Stimulated activated CD8-positive, alpha-beta memory T cell treated with anti-CD3 and anti-CD28 coated beads, Interleukin-15, amount 100 ng/mL, for 48 hours (primary cell): ENCODE measurements at places on chromosomes 16 and 17.

- DNase-seq, result no peak
Measured at GRCh38 chr17:79951361-79952264, 84.1 kb downstream of the TBC1D16 start.

DNA sequence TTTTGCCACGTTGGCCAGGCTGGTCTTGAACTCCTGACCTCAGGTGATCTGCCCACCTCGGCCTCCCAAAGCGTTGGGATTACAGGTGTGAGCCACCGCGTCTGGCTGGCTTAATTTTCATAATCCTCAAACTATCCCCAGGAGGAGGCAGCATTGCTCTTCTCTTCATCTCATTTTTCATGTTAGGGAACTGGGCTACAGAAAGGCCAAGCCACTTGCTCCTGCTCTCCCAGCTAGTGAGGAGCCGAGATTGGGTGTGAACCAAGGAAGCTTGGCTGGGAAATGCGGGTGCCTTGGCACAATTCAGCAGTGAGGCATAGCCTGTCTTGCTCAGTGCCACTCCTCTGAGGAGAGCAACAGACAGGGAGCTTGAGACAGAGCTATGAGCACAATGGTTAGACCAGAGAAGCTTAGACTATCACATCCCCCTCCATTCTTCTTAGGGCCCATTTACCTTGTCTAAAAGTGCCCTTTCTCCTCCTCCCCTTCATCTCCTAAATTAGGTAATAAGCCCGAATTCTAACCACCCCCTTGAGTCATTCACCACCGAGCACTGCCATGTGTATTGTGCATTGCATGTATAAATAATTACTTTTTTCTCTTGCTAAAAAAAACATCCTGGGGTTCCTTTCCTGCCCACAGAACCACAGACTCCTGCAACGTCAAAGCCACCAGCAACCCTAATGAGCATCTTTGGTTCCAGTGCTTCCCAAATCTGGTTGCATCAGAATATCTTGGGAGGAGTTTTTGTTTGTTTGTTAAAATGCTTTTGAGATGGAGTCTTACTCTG is 20.0 kb upstream of the KIF19 start:
- no peak for DNase-seq

- DNase-seq, result no peak
Measured at GRCh38 chr17:73267648-73268537, 6.2 kb upstream of the CPSF4L start.

GRCh38 chr17:41684035-41684434 is 4.7 kb upstream of the EIF1 start:
- DNase-seq, result no peak

- DNase-seq, result no peak
Measured at GRCh38 chr17:29177871-29178749, 2.1 kb downstream of the MYO18A start.

- DNase-seq, result peak; percentile 26
Measured at GRCh38 chr16:58501242-58502131, 1.5 kb downstream of the NDRG4 start.

DNA sequence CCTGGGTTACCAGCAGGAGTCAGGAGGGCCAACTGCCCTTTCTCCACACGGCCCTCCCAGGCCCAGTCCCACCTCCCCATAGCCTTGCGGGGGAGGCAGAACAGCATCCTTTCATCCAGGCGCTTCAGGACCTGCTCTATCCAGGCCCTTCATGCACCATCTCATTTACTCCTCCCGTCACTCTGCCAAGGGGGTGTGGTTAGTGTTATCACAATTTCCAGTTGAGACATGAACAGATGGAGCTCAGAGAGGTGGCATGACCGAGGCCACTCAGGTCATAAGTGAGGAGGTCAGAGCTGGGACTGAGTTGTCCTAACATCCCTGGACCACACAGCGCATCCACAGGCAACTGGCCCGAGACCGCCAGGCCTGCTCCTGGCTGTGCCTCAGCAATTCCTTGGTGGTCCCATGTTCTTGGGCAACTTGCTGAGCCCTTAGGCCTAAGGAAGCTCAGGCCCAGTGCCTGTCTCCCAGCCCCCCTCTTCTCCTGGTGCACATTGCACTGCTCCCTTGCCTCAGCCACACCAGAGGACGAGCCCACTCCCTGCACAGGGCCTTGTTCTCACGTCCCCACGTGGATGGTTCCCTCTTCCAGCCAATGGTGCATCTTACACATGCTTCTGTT is 23.8 kb downstream of the C17orf100 start:
- DNase-seq, result no peak

- no peak for DNase-seq
Measured at GRCh38 chr16:64162613-64163375, 959.1 kb downstream of the CDH11 start.

GRCh38 chr16:79715061-79715460 is 114.5 kb upstream of the MAF start:
- DNase-seq, result no peak

- DNase-seq, result no peak
Measured at GRCh38 chr17:40720899-40721298, 17.3 kb upstream of the KRT24 start.

DNA sequence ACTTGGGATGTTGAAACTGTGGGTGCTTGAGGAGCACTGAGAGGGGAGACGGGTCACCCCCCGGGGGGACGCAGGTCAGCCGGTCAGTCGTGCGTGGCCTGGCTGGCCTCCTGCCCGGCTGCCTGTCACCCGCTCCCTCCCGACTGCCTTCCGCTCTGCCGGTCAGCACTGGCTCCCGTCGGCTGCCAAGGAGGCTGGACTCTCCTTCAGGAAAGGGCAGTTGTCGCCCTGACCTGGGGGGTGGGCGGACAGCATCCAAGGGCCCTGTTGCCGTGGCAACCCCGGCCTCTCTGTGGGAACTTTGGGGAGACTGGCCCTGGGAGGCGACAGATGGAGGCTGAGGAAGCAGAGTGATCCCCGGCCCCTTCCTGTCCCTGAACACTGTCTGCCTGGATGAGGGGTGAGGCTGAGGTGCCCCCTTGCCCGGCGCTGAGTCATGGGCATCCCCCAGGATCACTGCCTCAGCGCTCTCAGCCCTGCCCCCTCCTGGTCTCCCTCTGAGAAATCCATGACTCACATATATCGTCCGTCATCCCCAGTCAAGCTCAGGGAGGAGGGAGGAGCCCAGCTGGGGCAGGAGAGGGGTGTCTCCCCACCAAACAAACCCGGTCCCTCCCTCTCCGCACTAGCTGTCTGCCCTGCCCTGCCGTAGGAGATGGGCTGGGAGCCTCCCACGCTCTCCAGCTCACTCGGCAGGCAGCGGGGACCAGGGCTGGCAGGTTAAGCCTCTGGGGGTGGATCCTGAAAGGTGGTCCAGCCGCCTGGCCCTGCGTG is at the start of gene ADGRG1:
Gene ADGRG1, plus strand, starts transcription at position 623 of the 774 bp plus-strand sequence. CDS start 21,658 bp downstream, outside the sequence.
- DNase-seq, result peak; percentile 63

GRCh38 chr17:56604691-56605290 is 11.3 kb downstream of the NOG start:
- no peak for DNase-seq

DNA sequence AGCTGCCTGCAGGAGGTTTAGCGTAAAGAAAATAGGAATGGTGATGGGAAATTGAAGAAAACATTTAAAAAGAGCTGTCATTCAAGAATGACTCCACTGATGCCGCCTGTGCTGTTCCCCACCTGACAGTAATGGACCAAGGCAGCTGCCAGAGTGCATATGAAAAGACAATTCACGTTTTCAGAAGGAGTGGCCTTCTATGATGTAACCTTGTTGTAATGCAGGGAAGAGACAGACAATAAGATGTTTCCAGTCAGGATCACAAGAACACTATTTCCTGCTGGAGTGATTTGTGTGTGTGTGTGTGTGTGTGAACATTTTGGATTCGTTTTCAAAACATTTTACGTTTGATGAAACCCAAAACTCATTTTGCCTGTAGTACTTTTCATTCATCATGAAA is 203.7 kb downstream of the LGALS9B start:
- no peak for DNase-seq

DNA sequence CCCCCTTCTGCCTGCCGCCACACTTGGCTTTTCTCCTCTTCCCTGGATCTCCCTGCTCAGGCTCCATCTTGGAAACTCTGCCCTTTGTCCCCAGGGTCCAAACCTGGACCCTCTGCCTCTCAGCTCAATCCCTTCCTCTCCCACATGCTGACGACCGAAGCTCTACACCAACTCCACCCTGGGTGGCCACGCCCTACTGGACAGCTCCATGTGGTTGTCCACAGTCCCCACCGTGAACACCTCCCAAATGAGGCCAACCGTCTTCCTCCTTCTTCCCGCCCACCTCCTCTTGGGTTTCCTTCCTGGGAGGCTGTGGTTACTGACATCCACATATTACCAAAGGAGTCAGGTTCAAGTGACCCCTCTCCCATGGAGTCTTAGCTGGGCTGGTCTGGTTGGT is 22.6 kb upstream of the MLKL start:
- no peak for DNase-seq

GRCh38 chr16:49560004-49560830 is 186.6 kb downstream of the C16orf78 start:
- DNase-seq, result no peak

DNA sequence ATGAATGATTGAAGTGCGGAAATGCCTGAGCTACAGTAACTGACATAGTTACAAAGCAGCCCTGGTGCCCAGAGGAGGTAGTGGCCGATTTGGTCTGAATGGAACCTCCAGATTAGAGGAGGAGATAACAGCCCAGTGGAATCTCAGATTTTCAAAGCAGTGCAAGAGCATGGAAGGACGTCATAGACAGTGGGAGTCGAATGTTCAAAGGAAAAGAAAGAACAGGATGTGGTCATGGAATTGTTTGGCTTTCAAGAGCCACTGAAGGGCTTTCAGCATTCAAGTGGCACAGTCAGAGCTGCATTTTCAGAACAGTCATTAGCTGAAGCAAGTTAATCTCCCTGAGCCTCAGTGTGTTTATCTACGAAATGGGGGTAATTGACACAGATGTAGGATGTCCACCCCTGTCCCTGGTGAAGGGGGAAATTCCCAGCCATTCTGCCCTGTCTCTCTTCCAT is 104.6 kb upstream of the CACNG3 start:
- no peak for DNase-seq

DNA sequence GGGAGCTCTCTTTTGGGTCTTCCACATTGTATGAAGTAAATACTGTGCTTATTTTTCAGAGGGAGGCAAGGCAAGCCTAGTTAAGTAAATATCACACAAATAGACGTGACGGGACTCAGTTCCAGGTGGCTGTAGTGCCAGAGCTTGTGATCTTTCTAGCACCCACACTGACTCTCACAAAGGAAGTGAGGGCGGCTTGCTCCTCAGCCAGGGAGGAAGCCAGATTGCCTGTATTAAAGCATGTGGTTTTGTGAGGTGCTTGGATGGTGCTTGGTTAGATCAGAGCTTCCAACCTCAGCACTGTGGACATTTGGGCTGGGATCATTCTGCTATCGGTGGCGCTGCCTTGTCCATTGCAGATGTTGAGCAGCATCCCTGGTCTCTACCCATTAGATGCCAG is 80.1 kb downstream of the VAT1L start:
- DNase-seq, result no peak

DNA sequence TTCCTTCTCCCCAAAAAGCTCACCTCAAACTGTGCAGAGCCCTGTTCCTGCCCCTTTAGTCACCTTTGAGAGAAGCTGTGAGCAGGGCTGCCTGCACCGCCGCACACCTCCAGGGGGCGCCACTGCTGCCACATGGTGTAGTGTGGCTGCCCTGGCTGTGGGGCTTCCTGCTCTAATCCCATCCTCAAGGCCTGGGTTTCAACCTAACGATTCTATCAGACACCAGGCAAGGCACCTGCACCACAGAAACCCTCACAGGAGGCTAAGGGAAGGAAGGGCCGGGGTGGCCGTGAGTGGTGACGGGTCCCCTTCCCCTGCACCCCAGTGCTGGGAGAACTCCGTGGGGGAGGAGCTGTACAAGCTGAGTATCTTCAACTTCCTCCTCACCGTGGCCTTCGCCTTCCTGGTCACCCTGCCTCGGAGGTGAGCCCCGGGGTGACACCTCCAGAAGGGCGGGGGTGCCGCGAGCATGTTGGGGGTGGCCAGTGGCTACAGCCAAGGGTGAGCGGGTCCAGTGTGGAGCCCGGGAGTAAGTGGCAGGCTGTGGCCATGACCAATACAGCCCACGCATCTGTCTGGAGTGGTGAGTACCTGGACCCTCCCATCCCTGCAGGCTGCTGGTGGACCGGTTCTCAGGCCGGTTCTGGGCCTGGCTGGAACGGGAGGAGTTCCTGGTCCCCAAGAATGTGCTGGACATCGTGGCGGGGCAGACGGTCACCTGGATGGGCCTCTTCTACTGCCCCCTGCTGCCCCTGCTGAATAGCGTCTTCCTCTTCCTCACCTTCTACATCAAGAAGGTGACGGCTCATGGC is 7.0 kb downstream of the TMC8 start:
- no peak for DNase-seq

DNA sequence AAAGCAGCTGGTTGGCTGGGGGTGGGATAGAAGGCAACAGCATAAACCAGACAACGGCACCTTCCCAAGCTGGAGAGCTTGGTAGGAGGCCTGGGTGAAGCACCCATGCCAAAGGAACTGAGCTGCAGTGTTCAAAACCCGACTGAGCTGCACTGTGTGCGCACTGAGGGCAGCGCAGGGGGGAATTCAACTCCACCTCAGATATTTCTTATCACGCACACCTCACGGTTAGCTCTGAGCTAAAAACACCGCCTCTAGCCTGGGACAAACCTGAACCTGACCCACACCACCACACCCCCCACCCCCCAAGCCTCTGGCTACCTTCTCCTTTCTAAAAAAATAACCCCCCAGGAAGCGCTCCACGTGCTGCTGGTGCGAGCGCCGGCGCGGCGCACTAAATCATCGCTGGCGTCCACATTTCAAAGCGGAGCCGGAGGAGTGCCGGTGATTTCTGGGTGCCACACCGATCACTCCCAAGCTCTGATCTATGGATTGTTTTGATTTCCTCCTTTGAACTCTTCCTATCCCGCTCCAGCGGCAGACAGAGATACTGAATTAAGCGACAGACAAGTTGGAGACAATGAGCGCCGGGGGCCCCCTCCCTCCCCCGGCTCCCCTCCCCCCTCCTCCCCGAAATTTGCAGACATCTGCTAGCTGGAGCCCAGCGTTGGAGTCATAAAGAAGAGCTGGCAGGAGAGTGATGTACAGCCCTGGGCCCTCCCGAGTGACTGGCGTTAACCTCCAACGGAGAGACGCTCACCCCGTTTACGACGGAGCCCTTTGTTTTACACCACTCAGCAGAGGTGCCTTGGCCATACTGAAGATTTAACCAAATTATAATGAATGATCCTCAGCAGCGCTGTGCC is 85.0 kb downstream of the NOG start:
- DNase-seq, result no peak

GRCh38 chr16:88810166-88810911 is 1.4 kb downstream of the APRT start:
- DNase-seq, result peak; percentile 47

DNA sequence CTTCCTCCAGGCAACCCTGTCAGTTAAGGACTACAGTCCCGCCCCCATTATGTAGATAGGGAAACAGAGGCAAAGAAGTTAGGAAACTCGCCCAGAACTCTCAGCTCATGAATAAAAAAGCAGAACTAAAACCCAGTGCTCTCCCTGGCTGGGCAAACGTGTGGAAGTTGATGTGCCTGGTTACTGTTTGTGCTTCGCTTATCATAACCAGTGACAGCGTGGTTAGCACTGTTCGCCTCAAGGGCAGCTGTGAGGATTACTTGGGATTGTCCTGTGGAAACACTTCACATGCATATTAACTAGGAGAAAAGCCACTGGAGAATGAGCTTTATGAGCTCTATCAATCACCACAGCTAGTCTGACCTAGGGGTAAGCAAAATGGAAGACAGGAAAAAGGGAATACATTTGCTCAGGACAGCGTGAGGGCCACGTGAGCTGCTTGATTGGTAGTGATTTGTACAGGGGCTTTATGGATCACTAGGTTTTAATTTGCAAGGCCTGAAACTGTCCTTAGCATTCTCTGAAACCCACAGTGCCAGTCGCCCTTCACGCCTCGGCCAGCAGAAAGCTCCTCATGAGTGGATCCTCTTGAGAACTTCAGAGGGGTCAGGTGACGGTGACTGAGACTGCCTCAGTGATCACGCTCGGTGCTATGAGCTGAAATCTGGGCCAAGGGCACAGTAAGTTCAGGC is 19.9 kb downstream of the CYB5D2 start:
- no peak for DNase-seq
